GM23248 (cell line): ENCODE measurements at places on chromosomes 12 and 14. TPM values are rescaled to one million over a fixed set of nuclear protein-coding genes. Genes with fewer than 3 reads are reported as not detected.
A peak's percentile ranks its signal among the peaks of the same experiment; 100 is the strongest.

DNA sequence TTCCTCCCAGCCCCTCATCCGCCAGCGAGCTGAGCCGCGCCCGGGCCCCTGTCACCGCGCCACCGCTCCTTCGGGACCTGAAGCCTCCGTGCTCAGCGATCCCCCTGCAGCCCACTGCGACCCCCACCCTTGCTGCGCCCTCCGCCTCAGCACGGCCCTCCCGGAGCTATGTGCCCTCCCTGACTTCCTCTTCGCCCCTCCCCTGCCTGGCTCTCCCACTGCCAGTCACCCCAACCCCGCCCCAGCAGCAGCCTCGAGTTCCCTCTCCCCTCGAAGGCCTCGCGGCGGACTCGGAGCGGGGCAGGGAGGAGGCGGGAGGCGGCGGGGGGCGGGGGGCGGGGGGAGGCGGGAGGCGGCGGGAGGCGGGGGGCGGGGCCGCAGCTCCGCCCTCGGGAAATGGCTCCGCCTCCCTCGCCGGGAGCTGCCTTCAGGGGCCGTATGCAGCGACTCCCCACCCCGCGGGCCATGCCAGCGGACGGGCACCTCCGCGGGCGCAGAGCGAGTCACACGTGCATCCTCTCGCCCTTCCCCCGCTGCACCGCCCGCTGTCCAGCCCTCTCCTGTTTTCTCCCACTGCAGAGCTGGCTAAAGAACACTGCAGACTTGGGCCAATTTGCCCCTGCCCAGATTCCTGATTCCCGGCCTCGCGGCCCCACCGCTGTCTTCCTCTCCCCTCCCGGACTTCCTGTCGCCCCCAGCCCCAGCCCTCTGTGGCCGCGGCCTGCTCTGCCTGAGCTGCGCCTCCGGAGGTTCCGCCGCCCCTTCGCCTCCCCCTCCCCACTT, 29.1 kb upstream of the ADIPOR2 start:
- DNase-seq, result peak; percentile 98

DNA sequence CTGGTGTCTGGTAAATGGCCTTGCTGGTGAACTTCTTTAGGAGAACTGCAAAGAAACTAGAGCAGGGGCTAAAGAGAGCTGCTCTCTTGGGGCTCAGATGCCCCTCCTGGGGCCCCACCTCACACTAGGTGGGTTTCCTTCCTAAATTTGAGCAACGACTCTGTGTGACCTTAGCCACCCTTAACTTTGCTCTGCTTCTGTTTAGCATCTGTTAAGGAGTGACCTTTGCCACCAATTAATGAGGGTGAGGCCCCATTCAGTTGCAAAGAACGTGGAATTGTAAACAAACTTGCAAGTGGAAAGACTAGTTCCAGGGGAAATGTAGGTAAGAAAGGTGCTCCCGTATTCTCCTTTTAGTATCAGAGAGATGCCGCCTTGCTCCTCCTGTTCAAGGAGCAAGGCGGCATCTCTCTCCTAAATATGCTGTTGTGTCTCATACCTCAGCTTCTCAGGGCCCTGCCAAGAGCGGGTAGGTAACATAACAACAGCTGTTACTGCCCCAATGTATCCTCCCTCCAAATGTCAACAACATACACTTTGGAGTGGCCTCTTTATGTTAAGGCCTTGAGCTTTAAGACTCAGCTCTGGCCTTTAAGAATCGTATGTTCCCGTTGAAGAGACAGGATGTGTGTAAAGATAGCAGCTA, 77.6 kb upstream of the FUT8 start:
- no peak for DNase-seq

CLEC4C gene
- total RNA-seq, result not detected in 2 replicates

NANOG gene
- total RNA-seq, result 0.13 TPM in 1 of 2 replicates, not detected in the other

DNA sequence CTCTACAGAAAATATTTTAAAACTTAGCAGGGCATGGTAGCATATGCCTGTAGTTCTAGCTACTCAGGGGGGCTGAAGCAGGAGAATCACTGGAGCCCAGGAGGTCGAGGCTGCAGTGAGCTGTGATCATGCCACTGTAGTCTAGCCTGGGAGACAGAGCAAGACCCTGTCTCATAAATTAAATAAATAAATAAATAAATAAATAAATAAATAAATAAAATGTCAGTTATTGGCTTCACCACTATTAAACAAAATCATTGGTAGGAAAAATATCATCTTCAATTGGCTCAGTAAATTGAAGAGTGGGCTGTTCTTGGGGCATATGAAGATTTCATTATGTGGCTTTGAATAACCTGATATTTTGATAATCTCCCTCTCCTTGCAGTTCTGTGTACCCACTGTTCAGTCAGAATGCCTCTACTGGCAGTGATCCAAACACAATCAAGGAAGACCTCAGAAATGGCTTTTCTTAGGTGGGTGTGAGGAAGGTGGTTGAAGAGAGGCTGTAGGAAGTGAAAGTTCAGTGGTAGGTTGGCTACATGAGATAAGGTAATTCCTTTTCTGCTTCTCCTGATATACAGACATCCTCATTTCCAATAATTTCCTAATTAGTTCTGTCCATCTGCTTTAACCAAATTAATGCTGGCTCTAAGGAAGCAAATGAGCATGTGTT, 175.8 kb downstream of the MSRB3 start:
- no peak for DNase-seq

DNA sequence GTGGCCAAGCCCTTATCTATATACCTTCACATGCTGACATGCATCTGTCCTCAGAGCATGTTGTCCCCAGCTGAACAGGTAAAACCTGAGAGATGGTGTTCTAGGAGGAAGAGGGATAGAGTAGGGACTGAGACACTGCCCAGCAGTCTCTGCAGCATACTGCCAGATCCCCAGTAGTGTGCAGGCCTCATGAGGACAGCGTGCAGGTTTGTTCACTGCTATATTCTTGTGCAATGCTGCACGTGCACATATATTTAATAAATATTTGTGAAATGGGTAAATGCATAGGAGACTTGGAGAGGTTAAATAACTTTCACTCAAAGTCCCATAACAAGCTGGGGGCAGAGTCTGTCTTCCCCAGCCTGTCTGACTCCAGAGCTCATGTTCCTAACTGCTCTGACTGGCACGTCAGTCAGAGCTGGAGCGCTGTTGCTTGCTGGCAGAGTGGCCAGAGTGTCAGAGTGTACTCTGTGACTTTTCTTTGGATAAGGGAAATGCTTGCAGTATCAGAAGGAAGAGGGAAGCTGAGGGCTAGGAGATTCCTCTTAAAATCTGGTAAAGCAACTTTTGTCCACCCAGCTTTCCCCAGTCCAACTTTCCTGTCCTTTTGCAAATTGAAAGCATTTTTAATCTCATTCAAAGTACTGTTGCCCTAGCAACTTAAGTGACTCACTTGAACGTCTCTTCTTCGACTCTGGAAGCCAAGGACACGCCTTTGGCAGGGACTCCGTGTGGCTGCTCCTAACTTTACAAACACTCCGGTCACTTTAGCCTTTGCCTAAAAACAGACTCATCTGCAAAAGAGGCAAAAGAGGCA, 14.9 kb upstream of the POLR3B start:
- DNase-seq, result peak; percentile 96

DNA sequence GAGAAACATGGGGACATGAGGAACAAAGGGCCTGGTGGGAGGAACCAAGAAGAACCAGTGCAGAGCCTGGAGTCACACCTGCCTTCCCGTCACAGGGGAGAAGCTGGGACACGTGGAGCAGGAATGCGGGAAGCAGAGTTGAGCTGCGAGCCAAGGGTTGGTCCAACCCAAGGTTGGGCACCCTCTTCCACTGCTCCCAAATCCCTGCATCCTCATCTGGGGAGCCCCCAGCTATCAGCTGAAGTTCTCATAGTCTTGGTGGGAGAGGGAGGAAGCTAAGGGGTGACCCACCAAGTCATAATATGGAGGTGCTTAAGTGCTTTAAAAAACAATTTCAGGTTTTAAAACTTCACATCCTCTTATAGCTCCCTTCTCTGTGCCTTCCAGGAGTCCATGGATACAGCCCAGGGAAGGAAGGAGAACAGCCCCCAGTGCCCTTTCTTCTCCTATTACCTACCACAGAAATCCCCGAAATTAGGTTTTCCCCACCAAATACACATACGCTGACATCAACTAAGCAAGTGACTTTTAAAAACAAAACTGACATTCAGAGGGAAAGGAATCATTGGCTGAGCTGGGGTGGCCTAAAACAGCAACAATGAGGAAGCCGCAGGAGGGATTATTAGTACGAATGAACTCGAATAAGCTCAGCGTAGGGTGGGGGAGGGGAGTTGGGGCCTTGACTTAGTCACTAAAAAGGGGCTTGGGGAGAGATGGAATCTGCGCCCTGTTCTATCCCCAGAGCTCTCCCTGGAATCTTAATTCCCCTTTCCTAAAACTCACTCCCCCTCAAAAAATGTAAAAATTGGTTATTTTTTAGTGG, 4.5 kb downstream of the MYL6 start:
- DNase-seq, result peak; percentile 15

TMPRSS12 gene
- not detected in 2 replicates for total RNA-seq

DNA sequence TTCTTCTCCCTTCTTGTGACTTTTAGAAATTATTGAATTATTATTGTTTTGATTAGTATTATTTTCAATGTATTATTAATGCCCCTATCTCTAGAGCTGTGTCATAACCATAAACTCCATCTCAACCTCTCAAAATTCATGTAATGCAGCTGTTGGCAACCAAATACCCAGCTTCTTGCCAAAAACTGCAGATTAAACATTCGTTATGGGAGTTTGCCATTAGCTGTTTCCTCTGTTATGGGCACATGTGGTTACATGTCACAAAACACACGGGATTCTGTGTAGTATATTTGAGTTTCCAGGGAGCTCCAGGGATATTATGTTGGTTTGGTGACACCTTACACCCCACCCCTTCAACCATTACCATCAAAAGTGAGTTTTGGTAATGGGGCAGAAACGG, 2.8 kb upstream of the ALX1 start:
- DNase-seq, result no peak

DNA sequence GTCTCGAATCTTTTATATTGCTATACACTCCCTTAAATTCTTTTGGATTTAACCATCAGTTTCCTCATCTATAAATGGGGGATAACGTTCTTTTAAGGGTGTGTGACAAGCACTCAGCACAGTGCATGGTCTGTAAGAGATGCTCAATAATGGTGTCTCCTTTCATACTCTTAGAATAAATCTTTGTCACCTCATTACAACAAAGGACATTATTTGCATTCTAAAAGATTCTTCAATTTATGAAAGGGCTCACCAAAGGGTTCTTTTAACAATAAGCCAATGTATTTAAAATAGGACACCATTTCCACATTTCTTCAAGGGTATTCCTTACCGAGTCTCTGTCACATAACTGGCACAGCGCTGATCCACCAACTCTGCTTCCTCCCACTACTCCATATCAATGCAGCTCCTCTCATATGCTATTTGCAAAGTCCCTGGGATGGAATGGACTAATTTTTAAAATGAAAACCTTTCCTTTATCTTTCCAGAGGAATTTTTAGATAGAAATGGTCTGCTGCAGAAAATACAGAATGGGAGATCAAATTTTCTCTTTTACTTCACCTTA, 29.2 kb upstream of the RIC8B start:
- no peak for DNase-seq

DNA sequence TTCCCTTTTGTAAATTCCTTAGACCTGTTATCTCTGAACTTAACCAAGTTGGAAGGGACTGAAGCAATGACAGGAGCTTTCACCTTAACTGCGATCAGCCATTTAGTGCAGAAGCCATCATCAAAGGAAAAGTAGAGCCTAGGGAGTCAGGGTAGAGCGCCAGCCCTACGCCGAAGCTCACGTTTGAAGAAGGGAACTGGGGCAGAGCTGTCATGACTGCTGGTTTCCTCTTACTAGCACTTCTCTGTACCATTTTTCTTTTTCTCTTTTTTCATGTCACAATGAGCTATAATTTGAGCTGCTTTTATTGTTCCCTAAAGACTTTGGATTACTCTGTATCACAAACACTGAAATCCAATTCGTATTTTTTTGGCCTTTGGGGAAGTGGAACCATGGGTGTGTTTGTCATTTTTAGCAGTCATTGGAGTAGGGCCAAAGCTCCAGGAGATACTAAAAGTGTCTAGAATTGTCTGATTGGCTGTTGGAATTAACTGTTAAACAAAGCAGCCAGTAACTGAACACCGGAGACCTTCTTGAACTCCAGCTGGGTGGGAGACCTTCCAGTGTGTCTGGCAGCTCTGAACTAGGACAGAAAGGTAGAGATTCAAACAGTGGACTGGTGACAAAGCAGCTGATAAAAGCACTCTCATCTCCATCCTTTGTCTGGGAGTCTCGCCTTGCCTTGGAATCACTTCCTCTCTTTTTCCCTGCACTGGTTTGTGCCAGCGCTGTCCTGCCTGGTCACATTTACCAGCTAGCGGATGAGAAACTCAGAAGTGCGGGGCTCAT, 9.1 kb downstream of the MTRFR start:
- no peak for DNase-seq

RTN1 gene
- total RNA-seq, result not detected in 2 replicates

DNA sequence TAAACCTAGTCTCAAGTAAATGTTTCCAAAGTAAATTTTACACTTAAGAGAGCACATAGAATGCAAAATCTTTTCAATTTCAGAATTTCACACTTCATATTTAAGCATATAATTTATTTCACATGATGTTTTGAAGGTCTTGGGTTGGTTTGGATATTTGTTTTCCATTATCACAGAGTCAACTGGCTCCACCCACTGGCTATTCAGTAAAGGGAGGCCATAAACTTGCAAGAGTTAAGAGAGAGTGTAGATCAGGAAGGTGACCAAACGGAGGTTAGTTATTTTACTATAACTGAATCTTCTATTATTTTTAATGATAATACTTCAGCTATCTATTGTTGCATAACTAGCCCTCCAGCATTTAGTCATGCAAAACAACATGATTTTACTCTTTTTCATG, 6.2 kb upstream of the CPNE8 start:
- no peak for DNase-seq

SENP1 gene
- 15.3 and 28.6 TPM in 2 replicates for total RNA-seq

- DNase-seq, result no peak
Observed at GRCh38 chr14:56064513-56064912, 53.7 kb upstream of the PELI2 start.

DNA sequence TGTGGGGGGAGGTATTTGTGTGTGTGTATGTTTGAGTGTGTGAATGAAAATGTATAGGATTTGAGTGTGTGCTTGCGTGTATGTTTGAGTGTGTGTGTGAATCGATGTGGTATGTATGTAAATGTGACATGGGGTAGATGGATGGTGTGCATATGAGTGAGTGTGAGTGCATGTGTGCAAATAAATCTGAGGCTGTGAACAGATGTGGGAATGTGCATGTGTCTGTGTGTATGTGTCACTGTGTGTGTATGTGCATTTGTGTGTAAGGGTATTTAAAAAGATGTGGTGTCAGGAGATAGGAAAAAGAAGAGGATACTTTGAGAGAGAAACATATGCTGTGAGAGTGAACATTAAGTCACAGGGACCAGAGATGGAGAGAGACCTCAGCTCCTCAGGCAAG, 539.6 kb downstream of the MED13L start:
- DNase-seq, result no peak

OAS1 gene
- total RNA-seq, result not detected in 2 replicates
